ENCODE measurements at places on chromosomes 16 and 17.
A peak's percentile ranks its signal among the peaks of the same experiment; 100 is the strongest.

GRCh38 chr16:4360538-4361021 is 9.5 kb upstream of the PAM16 start:
- DNase-seq, result no peak

DNA sequence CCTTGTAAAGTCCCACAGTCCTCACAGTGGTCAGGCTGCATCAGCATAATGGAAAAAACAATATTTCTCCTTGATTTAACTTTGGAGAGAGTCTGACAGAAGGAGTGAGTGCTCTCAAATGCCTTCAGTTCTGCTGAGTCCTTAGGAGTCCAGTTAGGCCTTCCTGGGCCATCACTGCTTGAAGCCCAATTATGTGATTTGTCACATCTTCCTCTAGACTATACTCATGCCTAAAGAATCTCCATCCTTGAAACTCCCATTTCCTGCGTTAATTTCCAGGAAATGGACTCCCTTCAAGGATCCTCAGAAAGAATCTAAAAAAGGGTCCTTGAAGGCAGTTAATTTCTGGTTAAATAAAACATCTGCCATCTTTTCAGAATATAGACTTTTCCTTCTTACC is 52.8 kb downstream of the SLFN5 start:
- no peak for DNase-seq

DNA sequence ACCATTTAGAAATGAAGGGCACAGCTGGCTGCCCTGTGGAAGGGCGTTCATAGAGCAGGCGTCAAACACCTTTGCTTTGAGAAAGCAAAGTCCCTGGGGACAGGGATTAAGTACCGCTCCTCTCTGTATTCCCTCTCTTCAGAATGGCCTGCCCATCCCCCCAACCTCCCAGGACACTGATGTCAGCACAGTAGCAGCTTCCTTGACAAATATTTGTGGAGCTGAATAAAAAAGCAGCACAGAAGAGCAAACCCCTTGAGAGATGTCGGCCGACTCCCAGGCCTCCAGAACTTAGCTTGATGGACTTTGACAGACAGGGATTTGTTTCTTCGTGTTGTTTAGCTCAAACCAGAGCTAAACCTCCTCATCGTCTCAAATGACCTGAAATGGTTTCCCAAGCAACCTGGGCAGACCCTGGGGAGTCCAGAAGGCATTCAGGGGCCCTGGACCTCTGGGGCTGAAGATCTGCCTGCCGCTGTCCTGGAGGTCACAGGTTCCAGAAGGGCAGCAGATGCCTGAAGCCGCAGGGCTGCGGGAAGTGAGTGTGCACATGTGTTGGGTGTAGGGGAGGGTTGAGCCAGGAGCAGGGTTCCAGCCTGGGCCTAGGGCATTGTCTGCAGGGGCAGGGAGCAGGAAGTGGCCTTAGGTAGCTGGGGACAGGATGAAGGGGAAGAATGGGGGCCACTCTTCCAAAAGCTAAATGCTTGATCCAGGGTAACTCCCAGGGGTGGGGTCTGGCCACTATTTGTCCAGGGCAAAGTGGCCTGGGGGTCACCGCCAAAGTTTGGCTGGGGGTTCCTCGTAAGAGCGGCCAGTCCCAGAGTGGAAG is 42.3 kb upstream of the NKD1 start:
- DNase-seq, result no peak

DNA sequence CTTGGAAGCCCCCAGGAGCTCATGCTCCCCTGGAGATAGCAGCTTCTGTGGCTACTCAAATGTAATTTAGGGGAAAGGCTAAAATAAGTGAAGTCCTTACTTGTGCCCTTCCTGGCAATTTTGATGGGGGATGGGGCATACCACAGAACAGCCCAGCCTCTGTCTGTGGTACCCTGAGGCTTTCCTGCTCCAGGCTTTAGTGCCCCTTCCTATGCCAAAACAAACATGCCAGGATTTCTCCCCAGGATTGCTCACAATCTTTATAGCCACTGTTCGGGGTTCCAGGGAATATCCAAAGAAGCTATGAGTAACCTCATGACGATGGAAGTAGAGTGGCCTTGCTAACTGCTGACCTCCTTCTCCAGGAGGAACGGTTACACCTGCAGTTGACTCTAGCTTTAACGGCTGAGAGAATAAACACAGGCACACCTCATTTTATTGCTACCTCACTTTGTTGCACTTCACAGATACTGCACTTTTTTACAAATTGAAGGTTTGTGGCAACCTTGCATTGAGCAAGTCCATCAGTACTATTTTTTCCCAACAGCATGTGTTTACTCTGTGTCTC is 24.9 kb downstream of the CCL4 start:
- no peak for DNase-seq

DNA sequence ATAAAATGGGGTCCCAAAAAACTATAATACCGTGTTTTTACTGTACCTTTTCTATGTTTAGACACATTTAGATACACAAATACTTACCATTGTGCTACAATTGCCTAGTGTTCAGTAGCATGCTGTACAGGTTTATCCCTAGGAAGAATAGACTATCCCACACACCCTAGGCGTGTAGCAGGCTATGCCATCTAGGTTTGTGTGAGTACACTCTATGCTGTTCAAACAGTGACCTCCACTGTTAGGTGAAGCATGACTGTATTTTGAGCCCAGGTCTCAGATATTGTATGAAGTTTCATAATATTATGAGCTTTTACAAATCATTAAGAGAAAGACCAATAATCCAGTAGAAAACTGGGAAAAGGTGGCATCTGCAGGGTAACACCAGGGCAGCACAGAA is 23.6 kb downstream of the MILR1 start:
- no peak for DNase-seq

DNA sequence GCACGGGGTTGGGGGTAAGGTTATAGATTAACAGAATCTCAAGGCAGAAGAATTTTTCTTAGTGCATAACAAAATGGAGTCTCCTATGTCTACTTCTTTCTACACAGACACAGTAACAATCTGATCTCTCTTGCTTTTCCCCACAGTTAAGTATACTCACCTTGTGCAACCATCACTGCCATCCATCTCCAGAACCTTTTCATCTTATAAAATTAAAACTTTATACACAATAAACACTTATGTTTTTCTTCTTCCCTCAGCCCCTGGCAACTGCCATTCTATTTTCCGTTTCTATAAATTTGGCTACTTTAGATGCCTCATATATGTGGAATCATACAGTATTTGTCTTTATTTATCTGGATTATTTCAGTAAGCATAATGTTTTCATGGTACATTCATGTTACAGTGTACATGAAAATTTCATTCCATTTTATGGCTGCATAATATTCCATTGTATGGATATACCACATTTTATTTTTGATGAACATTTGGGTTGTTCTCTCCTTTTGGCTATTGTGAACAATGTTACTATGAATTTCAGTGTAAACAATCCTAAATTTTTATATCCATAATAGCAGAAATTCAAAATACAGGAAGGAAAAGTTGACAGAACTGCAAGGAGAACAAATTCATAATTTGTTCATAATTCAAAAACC is 25.7 kb upstream of the FA2H start:
- no peak for DNase-seq

GRCh38 chr17:75407655-75408352 is 2.3 kb upstream of the GRB2 start:
- DNase-seq, result no peak

DNA sequence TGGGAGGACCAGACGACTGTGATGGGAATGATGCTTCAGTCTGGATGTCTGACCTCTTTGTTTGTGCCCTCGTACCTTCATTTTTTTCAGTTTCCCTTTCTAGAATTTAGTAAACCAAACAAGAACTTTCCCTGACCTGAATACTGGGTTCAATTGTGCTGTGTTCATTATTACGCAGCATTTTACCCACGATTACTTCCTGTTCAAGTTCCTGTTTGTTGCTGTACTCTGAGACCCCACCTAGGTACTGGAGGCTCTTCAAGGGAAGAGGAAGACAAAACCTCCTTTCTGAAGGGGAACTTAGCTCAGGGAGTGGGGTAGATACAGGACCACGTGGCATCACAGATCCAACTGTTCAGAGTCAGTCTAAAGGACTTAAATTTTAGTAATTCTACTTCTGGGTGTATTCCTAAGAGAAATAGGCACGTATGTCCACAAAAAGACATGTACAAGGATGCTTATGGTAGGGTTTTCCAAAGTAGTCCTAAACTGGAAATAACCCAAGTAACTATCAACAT is 9.2 kb upstream of the PRKCB start:
- peak; percentile 63 for DNase-seq

GRCh38 chr17:38449364-38449763 is 21.1 kb downstream of the ARHGAP23 start:
- no peak for DNase-seq

DNA sequence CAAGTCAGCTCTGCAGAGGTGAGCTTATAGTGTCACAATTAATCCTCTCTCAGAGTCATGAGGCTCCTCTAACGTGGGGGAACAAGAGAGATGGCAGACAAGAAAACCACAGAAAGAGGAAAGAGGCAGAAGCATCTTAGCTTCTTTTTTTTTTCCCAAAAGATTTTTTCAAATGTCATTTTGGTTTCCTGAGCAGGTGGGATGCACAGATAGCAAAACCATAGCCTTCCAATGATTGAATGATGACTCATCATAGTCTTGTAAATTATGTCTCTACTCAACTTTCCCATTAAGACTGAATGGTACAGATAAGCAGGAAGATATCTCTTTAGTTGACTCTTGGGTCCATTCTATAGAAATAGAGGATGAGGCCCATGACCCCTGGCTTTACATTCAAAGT is 162.8 kb upstream of the ZFHX3 start:
- DNase-seq, result no peak

GRCh38 chr16:4316864-4317531 is 1.1 kb downstream of the GLIS2 start:
- no peak for DNase-seq

GRCh38 chr16:12570046-12570618 is 233.6 kb downstream of the CPPED1 start:
- no peak for DNase-seq

DNA sequence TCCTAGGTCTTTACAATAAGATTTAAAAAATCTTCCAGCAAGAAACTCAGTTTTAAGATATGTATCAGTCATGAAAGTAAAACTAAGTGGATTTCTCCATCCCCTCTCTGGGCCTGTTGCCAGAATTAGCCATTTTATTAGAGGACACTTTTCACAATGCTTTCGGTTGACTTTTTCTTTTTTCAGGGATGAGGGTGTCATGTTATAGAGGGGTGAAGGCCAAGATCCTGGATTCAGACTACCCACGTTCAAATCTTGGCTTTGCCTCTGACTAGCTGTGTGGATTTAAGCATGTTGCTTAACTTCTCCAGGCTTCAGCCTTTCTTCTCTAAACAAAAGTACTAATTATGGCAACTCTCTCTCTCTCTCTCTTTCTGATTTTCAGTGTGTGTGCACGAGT is 111.7 kb upstream of the COX10 start:
- no peak for DNase-seq

DNA sequence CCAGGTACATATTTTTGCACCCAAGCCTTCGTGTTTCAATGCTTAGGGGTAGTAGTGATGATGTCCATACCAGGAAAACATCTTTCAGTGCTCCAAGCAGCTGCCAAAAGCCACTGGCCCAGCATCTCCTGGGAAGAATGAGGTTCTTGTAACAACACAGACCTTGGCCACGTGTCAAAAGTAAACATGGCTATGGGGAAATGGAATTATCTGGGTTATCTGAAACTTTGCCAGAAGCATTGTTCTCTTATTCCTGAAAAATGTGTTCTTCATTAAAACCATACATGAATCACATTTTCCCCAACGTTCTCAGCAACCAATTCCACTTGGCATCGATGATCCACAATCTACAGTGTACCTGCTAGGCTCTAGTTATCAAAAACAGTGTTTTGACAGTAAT is 524.2 kb upstream of the EEF2KMT start:
- DNase-seq, result no peak
